Cerebellar cortex (tissue), 1 donor: ENCODE measurements at places on chromosomes 16 and 17.

DNA sequence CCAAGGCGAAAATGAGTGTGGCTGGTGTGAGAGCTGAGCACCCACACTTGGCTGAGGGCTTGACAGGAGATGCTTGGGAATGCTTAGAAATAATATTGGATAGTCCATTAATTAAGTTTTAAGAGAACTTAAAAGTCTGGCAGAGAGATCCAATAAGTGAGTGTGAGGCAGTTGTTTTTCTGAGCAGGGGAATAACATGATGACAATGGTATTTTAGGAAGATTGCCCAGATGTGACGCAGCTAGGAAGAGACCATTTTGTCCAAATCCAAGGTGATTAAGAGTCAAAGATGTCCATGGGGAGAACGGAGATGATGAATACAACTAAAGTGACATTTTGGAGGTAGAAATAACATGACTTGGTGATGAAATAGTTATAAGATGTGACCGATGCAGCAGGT, 102.8 kb upstream of the AXIN2 start:
- no peak for DNase-seq

DNA sequence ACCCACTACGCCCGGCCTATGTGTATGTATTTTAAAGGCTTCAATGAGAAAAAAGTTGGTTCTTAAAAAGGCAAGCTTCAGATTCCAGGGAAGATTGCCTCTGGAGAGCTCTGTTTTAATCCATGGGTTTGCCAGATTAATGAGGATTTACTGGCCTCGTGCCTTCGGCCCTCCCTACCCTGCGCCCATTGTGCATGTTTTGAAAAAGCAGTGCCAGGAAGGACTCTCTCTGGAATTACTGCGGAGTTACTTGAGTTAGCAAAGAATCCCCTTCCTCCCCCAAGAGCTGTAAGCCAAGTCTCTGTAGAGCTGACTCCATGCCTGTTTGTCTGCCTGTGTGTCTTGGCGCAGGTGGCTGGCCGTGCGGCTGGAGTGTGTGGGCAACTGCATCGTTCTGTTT, 98.9 kb downstream of the ABCC6 start:
- no peak for DNase-seq

DNA sequence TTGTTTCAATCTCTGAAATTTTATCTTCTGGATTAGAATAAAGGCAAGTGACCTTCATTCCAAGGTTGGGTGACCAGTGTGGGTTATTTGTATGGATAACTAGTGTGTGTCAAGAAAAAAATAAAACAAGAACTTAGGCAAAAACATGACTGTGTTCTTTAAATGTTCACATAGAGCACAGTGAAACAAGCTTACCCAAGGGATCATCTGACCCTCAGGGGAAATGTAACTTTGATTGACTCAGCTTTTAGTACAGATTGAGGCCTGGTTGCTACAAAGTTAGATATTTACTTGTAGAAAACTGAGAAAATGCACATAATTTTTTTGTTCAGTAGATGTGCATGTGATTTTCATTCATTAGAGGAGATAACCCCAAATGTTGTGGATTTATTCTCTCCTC, 6.7 kb downstream of the CACNG3 start:
- no peak for DNase-seq

DNA sequence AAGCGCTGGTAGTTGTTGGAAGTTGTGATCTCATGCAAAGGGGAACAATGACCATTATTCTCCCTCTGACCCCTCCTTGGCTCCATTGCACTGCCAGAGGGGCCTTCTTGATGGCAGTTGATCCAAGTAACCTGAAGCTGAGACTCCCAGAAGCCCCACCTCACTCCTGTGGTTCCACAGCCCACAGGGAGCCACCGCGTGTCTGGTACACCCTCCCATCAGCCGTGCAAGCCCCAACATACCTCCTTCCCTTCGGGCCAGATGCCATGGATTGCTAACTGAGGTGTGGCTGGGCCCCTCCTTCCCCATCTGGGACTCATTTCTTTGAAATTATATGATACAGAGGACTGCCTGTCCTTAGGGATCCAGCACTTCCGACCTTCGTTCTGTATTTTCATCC, 17.8 kb downstream of the SAP30BP start:
- DNase-seq = no peak

DNA sequence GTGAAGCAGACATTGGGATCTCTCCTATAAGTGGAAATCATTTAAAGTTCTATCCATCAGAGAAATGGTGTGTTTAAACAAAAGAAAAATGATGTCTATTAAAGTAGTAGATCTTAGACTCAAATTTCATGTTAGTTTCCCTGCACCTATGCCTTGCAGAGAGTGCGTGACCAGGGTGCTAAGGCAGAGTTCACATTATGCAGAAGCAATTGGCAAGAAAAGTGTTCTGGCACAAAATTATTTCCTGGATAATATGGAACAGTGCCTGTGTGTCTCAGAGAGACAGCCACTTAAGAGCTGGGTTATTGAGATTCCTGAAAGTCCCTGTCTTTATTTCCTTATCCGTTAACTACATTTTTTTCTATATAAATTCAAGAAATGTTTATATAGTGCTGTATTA, 457.0 kb downstream of the CDH8 start:
- DNase-seq = no peak

DNA sequence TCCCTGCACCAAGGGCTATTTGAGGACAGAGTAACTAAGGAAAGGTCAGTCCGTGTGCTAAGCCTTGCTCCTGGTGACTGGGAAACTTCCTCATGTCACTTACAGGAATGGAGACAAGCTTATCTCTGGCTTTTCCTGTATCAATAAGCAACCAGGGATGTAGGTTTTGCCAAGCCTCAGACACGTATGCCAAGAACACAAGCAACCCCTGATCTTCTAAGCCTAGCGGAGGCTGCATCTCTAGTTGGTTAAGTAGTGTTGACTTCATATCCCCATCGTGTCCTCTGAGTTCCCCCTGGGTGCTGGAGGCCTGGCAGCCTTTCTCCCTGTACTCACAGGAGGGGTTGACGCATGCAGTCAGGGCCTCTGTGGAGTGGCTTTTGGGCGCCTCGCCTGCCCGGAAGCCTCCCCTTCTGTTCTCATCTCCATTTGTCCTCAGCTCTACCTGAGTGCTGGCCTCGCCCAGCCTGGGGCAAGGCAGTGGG, 1.4 kb upstream of the C1QTNF1 start:
- DNase-seq = no peak

DNA sequence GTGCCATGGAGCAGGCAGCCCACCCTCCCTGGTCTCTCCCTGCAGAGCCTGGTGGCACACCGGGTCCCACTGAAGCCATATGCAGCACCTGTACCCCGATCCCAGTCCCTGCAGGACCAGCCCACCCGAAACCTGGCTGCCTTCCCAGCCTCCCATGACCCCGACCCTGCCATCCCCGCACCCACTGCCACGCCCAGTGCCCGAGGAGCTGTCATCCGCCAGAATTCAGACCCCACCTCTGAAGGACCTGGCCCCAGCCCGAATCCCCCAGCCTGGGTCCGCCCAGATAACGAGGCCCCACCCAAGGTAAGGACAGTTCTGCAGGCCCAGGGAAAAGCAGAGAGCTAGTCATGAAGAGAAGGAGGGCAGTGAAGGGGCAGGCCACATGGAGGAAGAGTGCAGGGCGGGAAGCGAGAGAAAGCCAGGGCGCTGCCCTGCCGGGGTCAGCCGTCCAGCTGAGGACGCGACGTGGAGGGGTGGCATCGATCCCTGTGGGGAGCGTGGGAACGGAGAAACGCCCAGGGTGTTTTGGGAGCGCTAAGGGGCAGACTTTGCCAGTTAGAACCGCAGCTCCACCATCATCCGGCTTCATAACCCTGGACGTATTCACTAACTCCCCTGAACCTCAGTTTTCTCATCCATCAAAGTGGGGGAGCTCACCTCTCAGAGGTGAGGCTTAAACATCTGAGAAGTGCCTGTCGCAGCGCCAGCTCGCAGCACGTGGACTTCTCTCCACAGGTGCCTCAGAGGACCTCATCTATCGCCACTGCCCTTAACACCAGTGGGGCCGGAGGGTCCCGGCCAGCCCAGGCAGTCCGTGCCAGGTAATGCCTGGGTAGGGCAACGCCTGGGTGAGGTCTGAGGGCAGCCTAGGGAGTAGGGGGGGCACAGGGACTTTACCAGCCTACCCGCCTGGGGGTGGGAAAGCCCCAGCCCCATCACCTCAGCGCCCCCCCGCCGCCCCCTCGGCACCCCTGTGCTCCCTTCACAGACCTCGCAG, 7.6 kb upstream of the C17orf107 start:
- DNase-seq = no peak

DNA sequence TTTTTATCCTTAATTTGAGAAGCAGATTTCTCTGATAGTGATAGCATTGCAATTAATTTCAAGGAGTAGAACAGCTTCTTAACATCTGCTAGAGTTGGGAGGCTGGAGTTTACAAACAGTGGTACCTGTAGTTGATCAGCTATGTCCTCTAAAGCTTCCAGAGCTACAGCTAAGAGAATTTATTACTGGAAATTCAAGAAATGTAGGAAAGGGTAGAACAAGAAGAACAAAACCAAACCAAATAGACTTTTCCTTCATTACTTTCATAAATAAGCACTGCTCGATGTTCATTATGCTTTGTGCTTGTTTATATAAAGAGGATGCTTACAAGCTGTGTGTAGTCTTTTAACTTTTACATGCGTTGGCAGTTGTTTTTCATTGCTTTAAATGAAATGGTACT, 333.6 kb upstream of the TBX2 start:
- DNase-seq = no peak

DNA sequence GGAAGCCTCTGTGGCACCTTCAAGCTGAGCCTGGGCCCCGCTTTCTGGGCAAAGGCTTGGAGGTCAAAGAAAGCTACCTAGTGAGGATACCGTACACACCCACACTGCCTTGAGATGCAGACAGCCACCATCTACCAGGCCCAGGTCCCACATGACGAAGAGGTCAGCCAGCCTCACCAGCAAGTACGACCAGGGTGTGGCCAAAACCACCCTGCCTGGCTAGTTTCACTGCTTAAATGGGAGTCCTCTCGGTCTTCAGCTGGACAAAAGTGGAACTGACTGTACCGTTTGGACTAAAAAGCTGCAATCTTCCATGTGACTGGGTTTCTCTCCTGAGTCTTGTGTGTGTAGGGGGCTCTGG, 21.6 kb downstream of the VASN start:
- DNase-seq = no peak

- no peak for DNase-seq
These were observed 13.3 kb upstream of the KREMEN2 start for GRCh38 chr16:2950773-2951172.

DNA sequence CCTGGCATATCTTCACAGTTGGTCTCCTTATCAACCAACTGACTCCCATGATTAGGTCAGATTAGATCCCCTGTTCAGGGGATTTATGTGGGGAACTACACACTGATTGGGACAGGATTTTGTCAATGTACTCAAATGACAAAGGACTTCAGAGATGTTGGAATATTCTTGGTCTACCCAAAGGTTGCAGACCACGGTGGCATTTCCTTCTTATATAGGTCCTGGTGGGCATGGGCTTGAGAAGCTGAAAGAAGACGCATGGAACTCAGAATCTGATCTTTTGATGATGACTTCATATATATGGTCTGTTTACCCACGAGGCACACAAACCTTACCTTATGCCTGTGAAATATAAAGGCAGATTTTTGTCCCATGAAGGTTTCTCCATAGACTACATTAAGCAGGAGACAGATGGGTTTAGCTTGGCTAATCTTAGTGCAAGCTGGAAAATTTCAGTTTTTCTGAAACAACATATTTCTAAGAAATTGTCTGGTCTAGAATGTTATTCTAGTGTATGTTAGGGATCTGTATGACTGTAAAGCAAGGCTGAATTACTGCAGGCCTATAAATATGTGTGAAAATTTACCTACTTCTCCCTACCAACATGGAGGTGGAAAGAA, 33.5 kb downstream of the HLF start:
- no peak for DNase-seq

GRCh38 chr16:67666032-67666551, 458 bp downstream of the ENKD1 start:
- DNase-seq = no peak

GRCh38 chr17:79621151-79621943, 10.5 kb upstream of the RBFOX3 start:
- no peak for DNase-seq

- no peak for DNase-seq
These were observed 1.5 kb upstream of the PCYT2 start for GRCh38 chr17:81912441-81913309.

GRCh38 chr16:75402159-75402820, 31.0 kb downstream of the CFDP1 start:
- no peak for DNase-seq

GRCh38 chr17:17055286-17056155, 13.3 kb downstream of the MPRIP start:
- no peak for DNase-seq

- DNase-seq = no peak
These were observed 29.7 kb downstream of the CDK5R1 start for GRCh38 chr17:32516450-32516849.
